Ovary (tissue), 10 donors: ENCODE measurements at places on chromosomes 11 and 22. TPM values are rescaled to one million over a fixed set of nuclear protein-coding genes. Genes with fewer than 3 reads are reported as not detected.

DNA sequence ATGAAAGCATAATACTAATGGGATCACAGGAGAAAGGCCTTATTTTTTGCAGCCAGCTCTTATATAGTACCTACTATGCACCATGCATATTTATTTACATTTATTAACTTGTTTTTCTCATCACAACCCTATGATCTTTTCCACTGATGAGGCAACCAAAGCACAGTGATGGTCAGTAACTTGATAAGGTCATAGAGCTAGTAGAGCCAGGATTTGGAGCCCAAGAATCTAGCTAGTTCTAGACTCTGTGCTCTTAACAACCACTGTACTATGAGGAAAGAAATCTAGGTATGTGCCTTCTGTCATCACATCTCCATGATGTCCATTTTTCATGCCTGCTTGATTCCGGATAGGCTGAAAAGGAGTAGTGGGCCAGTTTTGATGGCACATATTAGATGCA lies 24.0 kb upstream of the ABTB2 start:
- H3K27ac ChIP-seq: no peak overlapping the region
- H3K36me3 ChIP-seq: no peaks in the 10 kb centered on the region
- H3K4me1 ChIP-seq: no peaks in the 10 kb centered on the region

DNA sequence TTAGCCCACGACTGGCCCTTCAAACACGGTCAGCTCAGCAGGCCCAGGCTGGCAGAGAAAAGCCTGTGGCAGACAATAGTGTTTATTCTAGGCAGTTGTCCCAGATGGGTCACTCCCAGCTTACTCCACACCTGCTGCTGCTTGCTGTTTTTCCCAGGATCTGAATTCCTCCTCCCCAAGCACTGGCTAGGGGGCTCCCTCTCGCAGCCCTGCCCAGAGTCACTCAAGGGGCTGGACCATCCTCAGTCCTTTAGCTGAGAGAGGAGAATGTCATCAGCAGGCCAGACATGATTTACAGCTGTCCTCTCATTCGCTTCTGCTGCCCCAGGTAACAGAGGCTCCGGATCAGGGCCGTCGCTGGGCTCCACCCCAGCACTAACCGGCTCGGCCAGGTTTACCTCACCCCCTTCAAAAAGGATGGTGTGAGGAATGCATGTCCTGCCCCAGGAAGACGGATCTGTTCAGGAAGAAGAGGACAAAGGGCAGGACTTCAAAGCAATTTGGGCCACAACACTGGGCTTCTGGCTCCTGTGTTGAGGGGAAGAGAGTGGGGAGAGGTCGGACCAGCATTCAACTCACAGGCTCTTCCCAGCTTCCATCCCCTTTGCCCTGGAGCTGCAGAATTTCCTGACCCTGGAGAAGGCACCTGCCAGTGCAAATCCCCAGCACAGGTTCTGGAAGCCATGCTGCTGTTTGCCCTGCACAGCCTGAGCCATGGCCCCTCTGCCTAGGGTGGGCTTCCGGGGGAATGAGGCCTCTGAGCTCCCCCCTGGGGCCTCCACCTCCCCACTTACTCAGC lies 59.7 kb upstream of the BARX2 start:
- no peaks in the 10 kb centered on the region for H3K36me3 ChIP-seq
- no peaks in the 10 kb centered on the region for H3K4me1 ChIP-seq

DNA sequence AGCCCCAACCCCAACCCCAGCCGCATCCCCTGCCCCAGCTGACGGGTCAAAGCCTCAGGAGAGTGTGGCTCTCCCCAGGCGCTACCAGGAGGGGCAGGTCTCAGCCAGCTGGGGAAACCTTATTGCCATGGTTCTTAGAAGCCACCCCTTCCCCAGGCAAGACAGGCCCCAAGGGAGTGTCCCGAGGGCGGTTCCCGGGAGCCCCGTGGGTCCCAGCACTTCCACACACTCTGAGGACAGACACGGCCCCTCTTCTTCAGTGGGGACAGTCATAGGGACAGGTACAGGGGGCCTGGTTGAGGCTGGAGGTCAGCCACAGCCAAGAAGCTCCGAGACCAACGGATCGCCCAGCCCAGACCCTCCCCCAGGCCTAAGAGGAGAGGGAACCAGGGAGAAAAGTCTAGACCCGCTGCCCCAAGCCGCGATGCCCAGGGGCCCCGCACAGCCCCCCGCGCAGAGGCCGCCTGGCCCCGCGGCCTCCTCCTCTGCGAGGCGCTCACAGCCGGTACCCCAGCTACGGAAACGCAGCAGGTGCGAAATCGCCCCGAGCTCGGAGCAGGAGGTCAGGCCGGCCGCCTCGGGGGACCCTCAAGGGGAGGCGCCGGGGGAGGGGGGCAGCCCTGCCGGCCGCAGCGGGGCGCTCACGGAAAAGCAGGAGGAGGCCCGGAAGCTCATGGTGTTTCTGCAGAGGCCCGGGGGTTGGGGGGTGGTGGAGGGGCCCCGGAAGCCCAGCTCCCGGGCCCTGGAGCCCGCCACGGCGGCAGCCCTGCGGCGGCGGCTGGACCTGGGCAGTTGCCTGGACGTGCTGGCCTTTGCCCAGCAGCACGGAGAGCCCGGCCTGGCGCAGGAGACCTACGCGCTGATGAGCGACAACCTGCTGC lies 2.6 kb downstream of the KLHDC7B start:
- peaks cover 7% of the 10 kb centered on the region for H3K27me3 ChIP-seq
- H3K27ac ChIP-seq: no peak overlapping the region
- H3K4me1 ChIP-seq: no peaks in the 10 kb centered on the region
- DNase-seq: no peak

DNA sequence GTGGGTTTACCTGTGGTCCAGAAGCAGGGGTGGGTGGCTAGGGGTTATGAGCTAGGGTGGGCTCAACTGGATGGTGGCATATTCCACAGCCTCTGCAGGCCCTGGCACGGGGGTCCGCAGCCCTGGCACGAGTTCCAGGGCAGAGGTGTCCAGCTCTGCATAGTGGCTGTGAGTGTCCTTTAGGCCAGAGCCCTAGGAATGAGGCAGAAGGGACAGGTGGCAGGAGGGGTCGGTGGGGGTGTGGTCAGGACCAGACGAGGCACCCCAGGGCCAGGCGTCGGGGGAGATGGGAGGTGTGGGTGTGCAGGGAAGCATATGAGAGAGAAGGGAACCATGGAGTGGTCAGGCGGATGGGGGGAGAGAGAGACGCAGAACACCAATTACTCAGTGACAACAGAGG lies 99.9 kb downstream of the NECTIN1 start:
- no peaks in the 10 kb centered on the region for H3K36me3 ChIP-seq
- no peak for DNase-seq
- H3K4me1 ChIP-seq: no peaks in the 10 kb centered on the region
- H3K27ac ChIP-seq: no peak overlapping the region
- no peaks in the 10 kb centered on the region for H3K27me3 ChIP-seq
- no peak overlapping the region for H3K4me3 ChIP-seq

DNA sequence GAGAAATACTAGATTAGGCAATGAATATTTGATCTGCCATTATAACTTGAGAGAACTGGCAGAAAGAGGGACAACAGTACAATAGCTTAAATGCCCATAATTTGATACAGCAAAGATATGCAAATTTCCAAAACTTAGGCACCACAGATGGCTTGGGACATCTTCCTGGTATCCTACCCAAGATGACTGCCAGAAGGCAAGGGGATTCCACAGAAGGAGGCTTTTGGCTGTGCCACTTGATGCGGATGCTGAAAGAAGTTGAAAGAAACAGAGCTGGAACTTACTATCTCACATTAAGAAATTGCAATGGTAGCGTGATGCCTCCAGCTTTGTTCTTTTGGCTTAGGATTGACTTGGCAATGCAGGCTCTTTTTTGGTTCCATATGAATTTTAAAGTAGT lies 216.7 kb downstream of the TTC28 start:
- no peak overlapping the region for H3K27ac ChIP-seq
- no peaks in the 10 kb centered on the region for H3K36me3 ChIP-seq
- no peak for DNase-seq
- no peaks in the 10 kb centered on the region for H3K27me3 ChIP-seq
- H3K4me1 ChIP-seq: peaks cover 4% of the 10 kb centered on the region

DNA sequence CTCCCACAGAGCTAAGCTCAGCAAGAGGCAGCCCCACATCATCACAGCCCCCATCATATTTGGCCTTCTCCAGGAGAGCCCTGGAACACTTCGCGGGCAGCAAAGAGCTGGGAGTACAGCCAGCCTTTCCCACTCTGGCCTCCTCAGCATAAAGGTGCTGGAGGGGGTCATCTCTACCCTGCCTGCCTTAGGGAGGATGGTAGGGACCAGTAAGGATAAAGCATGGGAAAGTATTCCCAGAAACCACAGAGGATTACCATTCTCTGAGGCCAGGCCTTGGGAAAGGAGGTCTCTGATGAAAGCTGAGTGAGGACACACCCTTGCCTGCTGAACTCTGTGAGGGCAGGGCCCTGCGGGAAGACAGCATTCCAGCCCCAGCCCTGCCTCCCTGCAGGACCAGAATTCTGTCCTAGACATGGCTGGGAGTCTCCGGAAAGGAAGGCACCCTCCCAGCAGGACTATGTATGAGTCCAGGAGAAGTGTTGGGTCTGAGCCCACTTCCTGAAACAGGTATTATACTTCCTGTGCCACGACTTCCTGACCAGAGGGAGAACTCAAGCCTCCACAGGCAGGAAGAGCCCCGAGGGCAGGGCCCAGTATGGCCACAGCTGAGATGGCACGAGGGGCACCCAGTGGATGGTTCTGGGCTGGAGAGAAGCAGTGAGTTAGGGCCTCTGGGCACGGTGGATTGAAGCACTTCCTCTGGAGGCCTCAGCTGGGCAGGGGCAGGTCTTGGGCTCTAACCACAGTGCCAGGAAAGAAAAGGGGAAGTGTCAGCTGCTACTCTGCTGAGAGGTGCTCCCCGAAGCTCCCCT lies 12.9 kb upstream of the CASTOR1 start:
- H3K27me3 ChIP-seq: no peaks in the 10 kb centered on the region
- DNase-seq: no peak
- no peaks in the 10 kb centered on the region for H3K36me3 ChIP-seq
- H3K4me1 ChIP-seq: peaks cover 28% of the 10 kb centered on the region

- H3K27ac ChIP-seq: no peak overlapping the region
- no peaks in the 10 kb centered on the region for H3K27me3 ChIP-seq
- peaks cover 4% of the 10 kb centered on the region for H3K4me1 ChIP-seq
- no peak for DNase-seq
These were observed 9.8 kb upstream of the DSCAML1 start for GRCh38 chr11:117806846-117807245.

Gene TMPRSS4
- not detected for polyA plus RNA-seq

Gene KIRREL3
- 0.44 TPM for polyA plus RNA-seq

Gene SOX6
- polyA plus RNA-seq: 2.4 TPM

Gene IGSF22
- 0.13 TPM for polyA plus RNA-seq

Gene ANKK1
- polyA plus RNA-seq: 0.34 TPM

Gene TSPAN32
- 1.3 TPM for polyA plus RNA-seq
